ELR (cell line): ENCODE measurements at places on chromosomes 1 and 21.

GRCh38 chr1:187629075-187629474 is 800.3 kb downstream of the PLA2G4A start:
- no peak for DNase-seq

GRCh38 chr21:35291034-35291433 is 241.9 kb upstream of the RUNX1 start:
- no peak for DNase-seq

DNA sequence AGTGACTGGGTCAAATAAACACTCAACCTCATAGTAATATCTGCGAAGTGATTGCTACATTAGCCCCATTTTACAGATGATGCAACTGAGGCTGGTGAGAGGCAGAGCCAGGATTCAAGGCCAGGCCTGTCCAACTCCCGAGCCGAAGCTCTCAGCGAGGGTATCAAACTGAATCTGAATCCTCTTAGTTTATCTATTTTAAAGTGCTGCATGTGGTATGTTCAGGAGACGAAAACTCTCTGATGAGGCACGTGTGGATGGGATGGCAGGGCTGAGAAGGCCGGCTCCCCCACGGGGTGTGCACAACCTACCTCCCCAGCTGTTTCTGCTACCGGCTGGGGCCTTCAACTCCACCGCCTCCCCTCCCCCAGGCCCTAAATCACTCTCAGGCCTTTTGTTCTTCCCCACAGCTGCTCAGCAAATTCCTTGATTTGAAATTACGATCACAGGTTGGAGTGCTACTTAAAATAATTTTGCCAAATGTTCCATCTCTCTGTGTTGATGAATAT is 171.8 kb downstream of the TOMM20 start:
- no peak for DNase-seq

GRCh38 chr1:155651861-155652661 is 36.5 kb downstream of the YY1AP1 start:
- peak; percentile 31 for DNase-seq

DNA sequence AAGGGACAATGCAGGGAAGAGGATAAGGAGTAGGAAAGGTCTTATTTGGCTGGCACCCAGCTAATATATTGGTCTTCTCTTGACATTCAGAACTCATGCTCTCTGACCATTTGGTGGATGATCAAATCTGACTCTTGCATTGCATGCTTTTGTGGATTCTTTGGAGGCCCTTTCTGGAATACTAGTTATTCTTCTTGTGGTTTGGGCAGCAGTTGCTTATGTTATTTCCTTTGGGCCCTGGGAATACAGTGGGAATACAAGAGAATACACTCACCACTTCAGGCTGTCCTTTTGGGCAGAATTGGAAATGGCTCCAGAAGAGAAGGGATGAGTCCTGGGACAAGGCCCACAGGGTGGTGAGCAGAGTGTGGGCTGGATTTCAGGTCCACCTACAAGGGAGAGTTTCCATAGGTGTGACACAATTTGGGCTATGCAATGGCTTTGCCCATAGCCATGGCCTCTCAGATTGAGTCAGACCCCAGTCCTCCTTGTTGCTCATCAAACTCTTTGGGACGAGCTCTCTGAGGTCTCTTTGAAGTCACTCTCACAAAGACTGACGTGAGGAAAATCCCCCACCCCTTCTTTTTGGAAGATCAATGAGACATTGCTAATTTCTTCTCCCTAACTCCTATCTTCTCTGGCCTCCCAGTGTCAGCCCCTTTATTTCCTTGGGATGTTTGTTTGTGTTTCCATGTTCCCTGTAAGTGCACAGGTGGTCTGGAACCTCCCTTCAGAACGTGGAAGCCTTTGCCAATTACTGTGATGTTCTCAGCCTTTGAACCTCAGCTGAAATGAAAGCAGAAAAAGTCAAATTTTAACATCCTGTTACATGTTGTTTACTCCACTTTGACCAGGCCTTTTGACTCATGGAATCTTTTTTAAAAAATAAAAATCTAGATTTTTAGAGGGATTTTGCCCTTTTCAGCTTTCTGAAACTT is 19.4 kb downstream of the HSD11B1 start:
- DNase-seq: no peak

GRCh38 chr1:226738421-226738994 is 574 bp downstream of the ITPKB start:
- DNase-seq: peak; percentile 54

- DNase-seq: no peak
Observed at GRCh38 chr1:92544756-92545165, 58.0 kb upstream of the GFI1 start.

GRCh38 chr1:226405411-226405988 is 2.4 kb downstream of the PARP1 start:
- no peak for DNase-seq

GRCh38 chr1:78143673-78144072 is 97.9 kb downstream of the GIPC2 start:
- DNase-seq: no peak

- no peak for DNase-seq
Observed at GRCh38 chr1:27669876-27670275, 2.1 kb downstream of the IFI6 start.

- DNase-seq: peak; percentile 60
Observed at GRCh38 chr1:41492341-41492848, 7.9 kb upstream of the EDN2 start.

- no peak for DNase-seq
Observed at GRCh38 chr1:190429141-190429540, 48.5 kb downstream of the BRINP3 start.

GRCh38 chr1:53835491-53835890 is 2.6 kb downstream of the NDC1 start:
- peak; percentile 84 for DNase-seq

DNA sequence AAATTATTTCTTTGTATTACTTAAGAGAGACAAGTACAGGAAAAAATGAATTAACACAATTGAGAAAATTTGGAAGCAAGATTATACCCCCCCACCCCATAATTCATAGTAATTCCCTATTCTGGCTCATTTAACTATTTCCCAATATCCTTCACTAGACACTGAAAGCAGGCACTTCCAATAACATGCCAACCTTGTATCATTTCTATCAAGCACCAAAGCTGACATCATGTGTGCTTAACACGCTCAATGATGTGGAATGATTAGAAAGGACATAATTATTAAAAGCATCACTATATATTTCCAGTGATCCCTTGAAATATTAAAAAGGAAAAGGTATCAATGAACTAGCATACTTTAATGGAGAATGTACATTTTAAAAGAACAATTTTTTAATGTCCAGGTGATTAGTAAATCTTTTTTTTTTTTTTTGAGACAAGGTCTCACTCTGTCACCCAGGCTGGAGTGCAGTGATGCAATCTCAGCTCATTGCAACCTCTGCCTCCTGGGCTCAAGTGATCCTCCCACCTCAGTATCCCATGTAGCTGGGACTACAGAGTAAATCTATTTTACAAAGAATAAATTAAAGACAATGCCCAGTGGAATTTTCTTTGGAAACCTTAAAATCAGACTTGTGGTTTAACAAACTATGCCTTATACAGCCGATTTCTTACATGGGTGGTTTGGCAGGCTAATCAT is 443.9 kb downstream of the DSCAM start:
- DNase-seq: no peak

DNA sequence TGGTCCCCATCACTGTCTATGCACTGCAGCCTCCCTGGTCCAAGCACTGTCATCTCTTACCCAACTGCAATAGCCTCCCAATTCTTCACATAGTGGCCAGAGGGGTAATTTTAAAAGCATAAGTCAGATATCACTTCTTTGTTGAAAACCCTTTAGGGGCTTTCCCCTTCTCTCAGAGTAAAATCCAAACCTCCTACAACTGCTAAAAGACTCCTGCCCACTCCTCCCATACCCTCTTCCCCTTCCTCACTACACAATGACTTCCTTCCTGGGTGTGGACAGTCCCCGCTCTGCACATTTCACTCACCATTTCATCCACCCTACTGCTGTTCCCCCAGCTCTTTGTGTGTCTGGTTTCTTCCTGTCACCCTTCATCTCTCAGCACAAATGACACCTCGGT is 8.3 kb downstream of the MCOLN2 start:
- no peak for DNase-seq

- DNase-seq: no peak
Observed at GRCh38 chr1:14328685-14329084, 269.8 kb upstream of the KAZN start.

DNA sequence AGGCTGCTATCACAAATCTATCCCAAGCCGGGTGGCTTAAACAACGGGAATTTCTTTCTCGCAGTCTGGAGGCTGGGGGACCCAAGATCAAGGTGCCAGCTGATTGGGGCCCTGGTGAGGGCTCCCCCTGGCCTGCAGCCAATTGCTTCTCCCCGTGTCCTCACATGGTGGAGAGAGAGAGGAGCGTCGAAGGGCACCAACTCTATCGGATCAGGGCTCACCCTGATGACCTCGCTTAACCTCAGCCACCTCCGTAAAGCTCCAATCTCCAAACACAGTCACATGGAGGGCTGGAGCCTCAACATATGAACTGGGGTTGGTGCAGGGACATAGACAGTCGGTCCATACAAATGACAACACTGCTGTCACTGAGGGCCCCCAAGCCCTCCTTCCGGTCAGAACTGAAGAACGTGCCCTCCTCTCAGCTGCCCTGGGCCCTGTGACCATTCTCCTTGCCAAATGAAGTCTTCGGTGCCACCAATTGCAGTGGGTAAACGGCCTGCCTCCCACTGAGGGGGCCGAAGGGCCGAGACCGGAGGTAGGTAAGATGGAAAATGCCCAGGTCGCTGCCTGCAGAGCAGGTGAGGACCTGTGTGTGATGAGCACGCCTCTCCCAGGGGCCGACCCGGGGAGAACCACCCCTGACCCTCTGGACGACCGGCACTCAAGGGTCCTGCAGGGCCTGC is 211.0 kb downstream of the TOMM20 start:
- DNase-seq: no peak

DNA sequence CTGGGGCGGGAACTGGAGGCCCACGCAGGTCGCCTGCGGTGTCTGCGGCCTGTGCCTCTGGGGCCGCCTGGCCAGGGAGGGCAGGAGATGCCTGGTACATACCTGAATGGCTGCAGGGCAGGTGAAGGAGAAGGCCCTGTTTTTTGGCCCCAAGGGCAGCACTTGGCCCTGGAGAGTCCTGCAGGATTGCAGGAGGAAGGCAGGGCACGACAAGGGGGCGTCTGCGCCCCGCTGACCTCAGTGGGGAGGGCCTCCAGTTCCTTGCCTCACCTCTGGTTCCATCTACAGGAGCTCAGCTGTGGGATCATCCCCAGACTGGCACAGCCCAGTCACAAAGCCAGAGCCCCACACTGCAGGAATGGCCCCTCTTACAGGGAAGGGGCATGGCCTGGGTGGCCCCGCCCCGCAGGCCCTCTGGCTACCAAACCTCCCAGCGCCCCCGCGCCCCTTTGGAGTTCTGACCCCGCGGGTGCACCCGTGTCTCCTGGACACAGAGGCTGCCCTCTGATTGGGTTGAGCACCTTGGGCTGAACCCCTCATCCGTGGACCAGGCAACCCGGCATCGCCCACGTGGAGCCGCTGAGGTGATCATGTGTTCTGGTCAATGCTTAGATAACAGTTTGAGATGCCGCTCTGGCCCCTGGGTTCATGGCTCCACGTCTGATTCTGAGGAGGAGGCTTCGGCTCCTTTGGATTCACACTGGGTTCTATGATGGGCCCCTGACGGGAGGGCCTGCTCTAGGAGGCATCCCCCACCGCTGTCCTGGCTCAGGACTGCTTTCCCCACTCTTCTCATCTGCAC is 1.3 kb upstream of the PEX10 start:
- no peak for DNase-seq

- DNase-seq: no peak
Observed at GRCh38 chr1:229209816-229210215, 61.1 kb upstream of the RAB4A start.

GRCh38 chr1:87826681-87827251 is 498.1 kb downstream of the LMO4 start:
- DNase-seq: peak; percentile 50
